ENCODE measurements at places on chromosomes 2 and 18.

DNA sequence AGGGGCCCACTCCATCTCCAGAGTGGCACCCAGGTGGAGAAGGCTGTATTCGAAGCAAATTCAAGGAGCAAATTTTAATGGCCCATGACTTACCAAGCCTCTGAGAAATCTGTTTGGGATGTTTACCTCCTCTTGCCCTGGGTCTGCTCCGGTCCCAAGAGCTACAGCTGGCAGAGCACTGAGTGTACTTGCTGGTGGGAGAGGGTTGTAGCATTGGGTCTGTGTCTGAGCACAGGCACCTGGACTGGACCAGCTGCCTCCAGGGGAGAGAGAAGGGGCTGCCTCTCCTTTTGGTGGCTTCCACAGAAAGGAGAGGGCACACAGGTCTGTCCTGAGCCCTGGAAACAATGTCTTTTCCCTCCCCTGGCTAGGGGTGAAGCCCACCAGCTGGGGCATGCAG is 9.8 kb downstream of the EN1 start:
- H3K36me3 ChIP-seq: no peaks in the 10 kb centered on the region
- H3K27me3 ChIP-seq: peaks cover 69% of the 10 kb centered on the region
- peaks cover 31% of the 10 kb centered on the region for H3K4me1 ChIP-seq
- no peak overlapping the region for H3K27ac ChIP-seq
- DNase-seq: no peak

DNA sequence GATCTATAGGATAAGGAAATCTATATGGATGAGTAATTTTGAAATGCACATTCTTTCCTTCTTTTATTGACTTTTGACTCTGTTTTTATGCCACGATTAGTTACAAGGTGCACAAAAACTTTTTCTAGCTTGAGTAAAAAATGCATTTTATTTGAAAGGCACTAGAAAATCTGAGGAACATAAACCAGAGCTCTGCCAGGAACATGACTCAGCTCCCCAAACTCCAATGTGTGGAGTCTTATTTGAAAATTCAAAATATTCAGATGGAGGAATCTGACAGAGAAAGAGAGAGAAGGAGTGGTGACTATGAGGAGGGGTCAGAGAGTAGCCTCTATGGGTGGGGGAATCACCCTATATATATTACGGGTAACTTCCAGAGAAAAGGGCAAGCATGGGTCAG is 231.0 kb downstream of the DCC start:
- no peaks in the 10 kb centered on the region for H3K36me3 ChIP-seq
- no peaks in the 10 kb centered on the region for H3K4me1 ChIP-seq
- H3K4me3 ChIP-seq: no peak overlapping the region

- H3K27me3 ChIP-seq: no peaks in the 10 kb centered on the region
- DNase-seq: no peak
- H3K4me1 ChIP-seq: no peaks in the 10 kb centered on the region
- no peak overlapping the region for H3K27ac ChIP-seq
Observed at GRCh38 chr2:223050188-223050587, 1.8 kb upstream of the KCNE4 start.

GRCh38 chr2:187462839-187463238 is 14.8 kb upstream of the CALCRL start:
- no peak overlapping the region for H3K4me3 ChIP-seq
- no peaks in the 10 kb centered on the region for H3K36me3 ChIP-seq
- DNase-seq: no peak
- H3K27me3 ChIP-seq: peaks cover 3% of the 10 kb centered on the region
- no peak overlapping the region for H3K27ac ChIP-seq

DNA sequence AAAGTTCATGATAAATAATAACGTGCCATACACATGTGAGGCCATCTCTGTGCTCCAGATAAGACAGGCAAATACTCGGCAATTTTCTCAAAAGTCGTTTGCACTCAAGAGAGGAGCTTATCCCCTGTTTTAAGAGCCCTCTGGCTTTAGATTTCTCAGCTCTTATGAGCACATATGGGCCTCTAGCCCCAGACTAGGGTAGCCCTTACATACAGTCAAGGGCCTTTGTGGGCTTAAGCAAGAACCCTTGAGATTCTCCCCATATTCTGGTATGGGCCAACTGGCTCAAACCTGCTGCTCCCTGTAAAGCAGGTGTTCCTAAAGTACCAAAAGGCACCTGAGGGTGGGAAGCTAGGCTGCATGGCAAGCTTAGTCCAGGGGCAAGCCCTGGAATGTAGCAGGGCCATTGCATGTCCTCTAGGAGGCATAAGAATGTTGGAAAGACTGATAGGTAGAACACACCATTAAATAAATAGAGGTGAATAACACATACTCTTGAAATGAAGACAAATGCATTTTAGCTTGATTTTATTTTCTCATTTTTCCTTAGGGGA is 66.1 kb downstream of the FASTKD2 start:
- H3K4me1 ChIP-seq: peaks cover 5% of the 10 kb centered on the region
- no peaks in the 10 kb centered on the region for H3K36me3 ChIP-seq
- H3K27me3 ChIP-seq: no peaks in the 10 kb centered on the region
- no peak overlapping the region for H3K4me3 ChIP-seq

- no peak for DNase-seq
- no peak overlapping the region for H3K4me3 ChIP-seq
- no peaks in the 10 kb centered on the region for H3K36me3 ChIP-seq
- peak overlapping the region; percentile 67 for H3K27ac ChIP-seq
Observed at GRCh38 chr18:3061581-3062312, 48.8 kb upstream of the LPIN2 start.

GRCh38 chr2:43175876-43176275 is 50.5 kb downstream of the ZFP36L2 start:
- peak overlapping the region; percentile 91 for H3K27ac ChIP-seq
- no peak for DNase-seq
- H3K4me3 ChIP-seq: no peak overlapping the region
- H3K36me3 ChIP-seq: no peaks in the 10 kb centered on the region

GRCh38 chr2:233489666-233490065 is 76.9 kb downstream of the USP40 start:
- no peaks in the 10 kb centered on the region for H3K36me3 ChIP-seq
- no peak for DNase-seq
- no peaks in the 10 kb centered on the region for H3K27me3 ChIP-seq
- no peak overlapping the region for H3K4me3 ChIP-seq
- H3K27ac ChIP-seq: no peak overlapping the region

GRCh38 chr2:222423632-222424275 is 589 bp upstream of the SGPP2 start:
- no peaks in the 10 kb centered on the region for H3K27me3 ChIP-seq
- no peaks in the 10 kb centered on the region for H3K4me1 ChIP-seq
- H3K4me3 ChIP-seq: peak overlapping the region; percentile 90
- H3K27ac ChIP-seq: peak overlapping the region; percentile 72

DNA sequence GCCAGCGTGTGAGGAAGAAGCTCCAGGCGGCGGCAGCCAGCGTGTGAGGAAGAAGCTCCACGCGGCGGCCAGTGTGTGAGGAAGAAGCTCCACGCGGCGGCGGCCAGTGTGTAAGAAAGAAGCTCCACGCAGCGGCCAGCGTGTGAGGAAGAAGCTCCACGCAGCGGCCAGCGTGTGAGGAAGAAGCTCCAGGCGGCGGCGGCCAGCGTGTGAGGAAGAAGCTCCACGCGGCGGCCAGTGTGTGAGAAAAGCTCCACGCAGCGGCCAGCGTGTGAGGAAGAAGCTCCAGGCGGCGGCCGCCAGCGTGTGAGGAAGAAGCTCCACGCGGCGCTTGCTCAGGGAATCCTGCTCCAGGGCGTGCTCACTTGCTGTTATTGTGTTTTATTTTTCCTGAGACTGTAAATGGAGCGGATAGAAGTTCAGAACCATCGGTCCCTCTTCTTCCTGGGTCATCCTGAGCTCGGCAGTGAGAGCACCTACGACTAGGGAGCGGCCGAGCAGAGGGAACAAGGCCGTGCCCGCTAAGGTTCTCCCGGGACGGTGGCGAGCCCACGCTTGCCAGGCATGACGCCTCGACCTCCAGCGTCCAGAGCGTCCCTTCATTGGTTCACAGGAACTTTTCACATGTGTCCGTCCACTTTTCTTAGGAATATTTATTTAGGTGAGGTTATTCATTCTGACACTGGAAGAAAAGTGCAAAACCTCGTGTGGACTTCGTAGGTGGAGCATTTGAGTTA is 94.2 kb downstream of the TMEM18 start:
- H3K27ac ChIP-seq: no peak overlapping the region
- DNase-seq: no peak

- no peak overlapping the region for H3K4me3 ChIP-seq
- no peak for DNase-seq
- no peaks in the 10 kb centered on the region for H3K4me1 ChIP-seq
- H3K27me3 ChIP-seq: no peaks in the 10 kb centered on the region
- no peak overlapping the region for H3K27ac ChIP-seq
- no peaks in the 10 kb centered on the region for H3K36me3 ChIP-seq
Observed at GRCh38 chr2:236179236-236180075, 11.3 kb upstream of the GBX2 start.

- H3K4me3 ChIP-seq: no peak overlapping the region
- no peaks in the 10 kb centered on the region for H3K27me3 ChIP-seq
- DNase-seq: no peak
- H3K27ac ChIP-seq: no peak overlapping the region
- no peaks in the 10 kb centered on the region for H3K36me3 ChIP-seq
Observed at GRCh38 chr2:129862668-129863067, 116.8 kb upstream of the RAB6C start.

- H3K36me3 ChIP-seq: no peaks in the 10 kb centered on the region
- no peak overlapping the region for H3K4me3 ChIP-seq
- no peak for DNase-seq
Observed at GRCh38 chr2:88835726-88836125, 144.3 kb downstream of the RPIA start.

GRCh38 chr2:4096978-4097766 is 393.8 kb downstream of the DCDC2C start:
- H3K36me3 ChIP-seq: no peaks in the 10 kb centered on the region
- DNase-seq: no peak
- no peaks in the 10 kb centered on the region for H3K27me3 ChIP-seq

DNA sequence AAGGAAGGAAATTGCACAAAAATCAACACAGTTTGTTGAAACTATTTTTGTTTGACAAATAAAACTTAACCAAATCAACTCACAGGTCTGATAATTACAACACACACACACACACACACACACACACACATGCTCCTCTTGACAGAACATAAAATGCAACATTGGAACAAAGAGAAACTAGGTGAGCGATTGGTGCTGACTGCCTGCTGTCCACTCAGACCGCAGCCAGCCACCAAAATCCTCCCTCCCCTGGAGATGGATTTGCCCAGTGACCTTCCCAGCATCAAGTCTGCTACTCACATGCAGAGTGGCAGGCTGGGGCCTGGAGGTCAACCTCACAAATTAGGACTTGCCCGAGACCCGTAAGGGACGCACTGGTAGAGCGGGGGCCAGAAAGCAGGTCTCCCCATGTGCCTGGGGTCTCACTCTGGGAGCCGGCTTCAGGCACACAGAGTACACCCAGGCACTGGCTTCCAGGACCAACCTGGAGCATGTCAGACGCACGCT is 61.4 kb downstream of the DIPK1C start:
- no peak for DNase-seq
- no peaks in the 10 kb centered on the region for H3K36me3 ChIP-seq
- no peaks in the 10 kb centered on the region for H3K27me3 ChIP-seq
- H3K27ac ChIP-seq: no peak overlapping the region

GRCh38 chr2:48197618-48198017 is 291.3 kb upstream of the FBXO11 start:
- H3K36me3 ChIP-seq: no peaks in the 10 kb centered on the region
- no peak overlapping the region for H3K4me3 ChIP-seq
- peaks cover 3% of the 10 kb centered on the region for H3K4me1 ChIP-seq
- no peak for DNase-seq

GRCh38 chr2:215418064-215418963 is 17.6 kb downstream of the FN1 start:
- H3K27ac ChIP-seq: no peak overlapping the region
- no peaks in the 10 kb centered on the region for H3K4me1 ChIP-seq
- H3K4me3 ChIP-seq: no peak overlapping the region
- no peaks in the 10 kb centered on the region for H3K27me3 ChIP-seq
- no peaks in the 10 kb centered on the region for H3K36me3 ChIP-seq

DNA sequence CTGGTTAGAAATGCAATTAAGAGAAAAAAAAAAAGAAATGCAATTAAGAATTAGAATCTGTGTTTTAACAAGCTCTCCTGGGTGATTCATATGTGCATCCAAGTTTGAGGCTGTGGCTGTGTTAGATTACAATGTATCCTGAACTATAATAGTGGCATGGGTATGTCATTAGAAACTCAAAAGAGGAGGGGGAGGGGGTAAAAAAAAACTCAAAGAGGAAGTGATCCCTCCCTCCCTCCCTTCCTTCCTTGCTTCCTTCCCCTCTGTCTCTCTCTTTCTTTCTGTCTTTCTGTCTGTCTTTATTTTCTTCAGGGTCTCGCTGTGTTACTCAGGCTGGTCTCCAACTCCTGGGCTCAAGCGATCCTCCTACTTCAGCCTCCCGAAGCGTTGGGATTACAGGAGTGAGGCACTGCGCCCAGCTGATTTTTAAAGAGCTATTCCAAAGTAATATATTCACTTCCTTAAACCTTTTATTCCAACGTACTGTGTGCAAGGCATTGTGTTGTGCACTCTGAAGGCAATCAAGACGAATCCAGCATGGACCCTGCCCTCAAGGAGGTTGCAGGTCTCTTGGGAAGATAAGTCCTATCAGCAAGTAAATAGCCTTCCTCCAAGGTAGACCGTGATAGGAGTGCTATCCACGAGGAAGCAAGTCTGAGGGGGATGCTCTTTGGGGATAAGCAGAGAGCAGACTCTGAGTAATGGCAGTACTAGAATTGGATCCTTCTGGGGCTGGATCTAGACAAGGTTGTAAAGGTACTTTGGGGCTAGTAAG is 35.9 kb upstream of the MCFD2 start:
- H3K27me3 ChIP-seq: no peaks in the 10 kb centered on the region
- H3K4me3 ChIP-seq: no peak overlapping the region
- H3K36me3 ChIP-seq: no peaks in the 10 kb centered on the region
- H3K27ac ChIP-seq: no peak overlapping the region

- DNase-seq: peak; percentile 48
- no peak overlapping the region for H3K4me3 ChIP-seq
- no peaks in the 10 kb centered on the region for H3K36me3 ChIP-seq
- no peak overlapping the region for H3K27ac ChIP-seq
- H3K27me3 ChIP-seq: no peaks in the 10 kb centered on the region
- no peaks in the 10 kb centered on the region for H3K4me1 ChIP-seq
Observed at GRCh38 chr2:176652300-176653182, 383.3 kb downstream of the MTX2 start.

GRCh38 chr2:199762963-199763362 is 88.0 kb downstream of the FTCDNL1 start:
- no peaks in the 10 kb centered on the region for H3K36me3 ChIP-seq
- H3K27me3 ChIP-seq: no peaks in the 10 kb centered on the region
- H3K4me1 ChIP-seq: no peaks in the 10 kb centered on the region
- no peak for DNase-seq

DNA sequence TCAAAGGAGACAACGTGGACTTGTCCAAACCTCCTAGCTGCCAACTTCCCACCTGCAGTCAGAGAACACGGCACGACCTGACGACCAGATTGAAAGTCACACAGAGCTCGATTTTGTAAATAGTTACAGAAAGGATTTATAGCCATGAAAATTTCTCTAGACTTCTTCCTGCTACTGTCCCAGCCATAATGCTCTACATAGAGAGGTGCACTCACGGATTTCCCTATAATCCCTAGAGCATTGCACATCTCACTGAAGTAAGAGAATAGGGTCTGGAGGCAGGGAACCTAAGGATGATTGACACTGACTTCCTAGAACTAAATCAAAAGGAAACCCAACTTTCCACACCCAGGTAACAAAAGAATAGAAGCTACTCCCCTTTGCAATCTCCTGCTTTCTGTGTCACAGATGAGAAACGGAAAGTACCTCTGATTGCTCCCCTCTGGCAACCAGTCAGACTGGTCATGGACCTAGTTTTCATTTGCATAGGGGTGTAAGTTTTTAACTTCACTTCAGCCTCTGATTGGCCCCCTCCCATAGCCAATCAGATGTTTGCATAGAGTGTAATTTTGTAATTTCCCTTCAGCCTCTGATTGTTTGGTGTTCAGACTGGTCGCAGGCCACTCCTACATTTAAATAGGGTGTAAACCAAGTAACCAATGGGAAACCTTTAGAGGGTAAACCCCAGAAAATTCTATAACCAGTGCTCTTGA is 58.6 kb upstream of the FBXO11 start:
- no peak overlapping the region for H3K4me3 ChIP-seq
- H3K27me3 ChIP-seq: no peaks in the 10 kb centered on the region
- H3K4me1 ChIP-seq: no peaks in the 10 kb centered on the region

Measured in Peyer's patch (tissue), 4 donors.